Upper lobe of left lung (tissue), 6 donors: ENCODE measurements at places on chromosomes 5 and 9. TPM values are rescaled to one million over a fixed set of nuclear protein-coding genes. Genes with fewer than 3 reads are reported as not detected.

DNA sequence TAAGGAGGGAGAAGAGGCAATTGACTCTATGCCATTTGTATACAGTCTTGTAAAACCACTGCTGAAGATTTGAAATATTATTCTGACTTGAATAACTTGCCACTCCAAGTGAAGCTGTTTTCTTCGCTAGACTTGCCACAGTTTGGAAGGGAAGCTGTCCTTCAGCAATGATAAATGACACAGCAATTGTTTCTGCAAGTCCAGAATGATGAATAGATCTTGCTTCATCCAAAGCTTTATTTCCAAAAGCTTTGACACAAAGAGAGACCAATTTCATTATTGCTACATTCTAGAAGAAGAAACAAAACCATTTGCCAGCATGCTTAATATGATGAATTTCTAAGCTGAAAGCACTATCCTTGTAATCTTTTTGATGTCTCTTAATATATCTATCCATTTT is 73.7 kb downstream of the ZNF366 start:
- H3K27ac ChIP-seq, result no peak overlapping the region
- H3K4me3 ChIP-seq, result no peak overlapping the region
- H3K36me3 ChIP-seq, result no peaks in the 10 kb centered on the region
- DNase-seq, result no peak
- no peaks in the 10 kb centered on the region for H3K27me3 ChIP-seq

- no peak overlapping the region for H3K27ac ChIP-seq
- H3K4me3 ChIP-seq, result peak overlapping the region; percentile 56
- DNase-seq, result no peak
- H3K4me1 ChIP-seq, result peaks cover 17% of the 10 kb centered on the region
- no peaks in the 10 kb centered on the region for H3K36me3 ChIP-seq
These were observed 9.9 kb upstream of the TRIM36 start for GRCh38 chr5:115179394-115180164.

DNA sequence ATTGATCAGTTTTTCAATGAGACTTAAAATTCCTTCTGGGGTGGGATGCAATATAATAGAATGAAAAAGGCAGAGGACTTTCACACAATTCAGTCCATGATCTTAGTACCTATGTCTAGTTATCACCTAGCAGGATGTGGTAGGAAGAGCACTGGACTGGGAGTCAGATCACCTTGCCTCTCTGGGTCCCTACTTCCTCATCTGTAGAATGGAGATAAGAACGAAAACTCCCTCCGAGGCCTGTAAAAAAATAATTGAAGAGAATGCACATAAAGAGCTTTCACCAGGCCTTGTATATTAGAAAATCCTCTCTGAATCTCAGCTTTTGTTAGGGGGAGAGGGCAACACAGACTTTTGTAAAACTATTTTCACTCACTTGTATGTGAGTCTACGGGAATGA is 681 bp upstream of the TMEFF1 start:
- DNase-seq, result no peak
- no peaks in the 10 kb centered on the region for H3K36me3 ChIP-seq
- no peak overlapping the region for H3K27ac ChIP-seq
- H3K27me3 ChIP-seq, result no peaks in the 10 kb centered on the region

DNA sequence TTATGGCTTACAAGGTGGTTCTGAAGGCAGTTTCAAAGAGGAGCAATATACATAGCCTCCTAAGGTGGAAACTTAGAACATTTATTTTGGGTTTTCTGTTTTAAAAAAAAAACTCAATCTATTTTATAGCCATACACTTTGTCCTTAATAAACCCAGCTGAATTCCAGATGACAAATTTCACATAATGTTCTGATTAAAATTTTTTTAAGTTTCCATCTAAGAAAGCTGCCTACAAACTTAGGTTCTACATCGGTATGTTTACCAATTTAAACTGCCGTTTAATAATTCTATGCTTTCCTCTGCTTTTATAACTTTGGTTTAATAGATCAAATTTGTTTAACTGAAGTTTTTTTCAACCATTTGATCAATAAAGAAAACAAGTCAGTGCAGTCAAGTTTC is 12.5 kb downstream of the NR3C1 start:
- H3K27me3 ChIP-seq, result no peaks in the 10 kb centered on the region
- no peak for DNase-seq
- H3K4me1 ChIP-seq, result peaks cover 76% of the 10 kb centered on the region

- H3K4me1 ChIP-seq, result peaks cover 70% of the 10 kb centered on the region
- no peak overlapping the region for H3K4me3 ChIP-seq
- peaks cover 5% of the 10 kb centered on the region for H3K36me3 ChIP-seq
- H3K27me3 ChIP-seq, result no peaks in the 10 kb centered on the region
- H3K27ac ChIP-seq, result peak overlapping the region; percentile 86
These were observed 86.5 kb downstream of the CEMIP2 start for GRCh38 chr9:71681708-71682272.

DNA sequence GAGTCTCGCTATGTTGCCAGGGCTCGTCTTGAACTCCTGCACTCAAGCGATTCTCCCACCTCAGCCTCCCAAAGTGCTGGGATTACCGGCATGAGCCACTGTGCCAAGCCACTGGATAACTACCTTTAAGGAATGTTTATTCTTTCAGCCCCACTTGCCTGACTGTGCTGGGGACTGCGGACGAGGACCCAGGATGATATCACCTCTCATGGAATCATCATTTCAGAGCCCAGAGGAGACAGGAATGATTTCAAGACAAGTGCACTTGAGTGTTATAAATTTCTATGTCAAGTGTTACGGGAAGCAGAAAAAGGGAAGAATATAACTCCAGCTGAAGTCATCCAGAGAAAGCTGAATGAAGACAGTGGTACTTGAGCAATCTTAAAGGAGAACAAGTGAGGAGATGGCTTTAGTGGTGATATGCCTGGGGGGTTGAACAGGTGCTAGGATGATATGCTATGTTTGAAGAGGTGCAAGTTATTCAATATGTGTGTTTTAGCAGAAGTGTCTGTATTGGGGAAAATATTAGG is 109.3 kb downstream of the DCP2 start:
- no peak overlapping the region for H3K4me3 ChIP-seq
- no peak overlapping the region for H3K27ac ChIP-seq
- no peaks in the 10 kb centered on the region for H3K36me3 ChIP-seq
- no peaks in the 10 kb centered on the region for H3K27me3 ChIP-seq
- peaks cover 5% of the 10 kb centered on the region for H3K4me1 ChIP-seq

DNA sequence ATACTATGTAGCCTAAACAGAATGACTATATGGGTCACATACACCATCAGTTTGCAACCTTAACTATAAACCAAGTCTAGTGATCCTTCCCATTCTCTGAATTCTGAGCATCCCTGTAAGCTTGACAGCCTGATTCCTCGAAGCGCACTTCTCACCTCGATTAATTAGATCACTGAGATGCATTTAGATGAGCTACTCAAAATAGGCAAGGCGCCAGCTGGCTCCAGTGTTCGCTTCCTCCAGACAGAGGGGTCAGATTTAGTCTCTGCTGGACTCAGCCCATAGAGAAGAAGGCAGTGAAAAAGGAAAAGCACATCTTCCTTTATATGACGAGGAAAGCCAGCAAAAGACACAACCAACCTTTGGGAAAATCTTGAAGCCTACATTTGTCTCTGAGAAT is 371.5 kb downstream of the MLLT3 start:
- H3K36me3 ChIP-seq, result no peaks in the 10 kb centered on the region
- H3K4me1 ChIP-seq, result no peaks in the 10 kb centered on the region
- no peak for DNase-seq
- no peak overlapping the region for H3K27ac ChIP-seq
- H3K27me3 ChIP-seq, result no peaks in the 10 kb centered on the region
- no peak overlapping the region for H3K4me3 ChIP-seq

Gene CTXN3
- not detected for total RNA-seq

Gene ARID3C
- total RNA-seq, result not detected
